Stimulated activated CD4-positive, alpha-beta T cell treated with anti-CD3 and anti-CD28 coated beads, Interleukin-12 subunit alpha, Interleukin-12 subunit beta, amount 100 ng/mL, for 24 hours (primary cell): ENCODE measurements at places on chromosomes 5 and 9.

GRCh38 chr9:17764306-17764705 lies 185.4 kb downstream of the SH3GL2 start:
- DNase-seq = no peak

DNA sequence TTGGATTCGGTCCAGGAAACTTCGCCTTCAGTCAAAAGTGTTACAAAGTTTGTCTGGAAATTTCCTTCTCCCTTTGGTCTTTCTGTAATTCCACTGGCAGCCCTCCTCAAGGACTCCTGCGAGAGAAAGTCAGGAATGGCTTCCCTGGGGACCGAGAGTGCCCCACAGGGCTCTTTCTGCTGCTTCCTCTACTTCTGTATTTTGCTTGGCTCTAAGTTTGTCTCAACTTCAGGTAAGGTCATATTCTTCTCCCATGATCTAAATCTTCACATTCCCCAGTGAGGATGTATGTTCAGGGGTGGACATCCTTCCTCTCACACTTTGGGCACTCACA lies 10.3 kb upstream of the RIOK2 start:
- no peak for DNase-seq

GRCh38 chr9:135139366-135139959 lies 52.0 kb downstream of the OLFM1 start:
- DNase-seq = no peak

DNA sequence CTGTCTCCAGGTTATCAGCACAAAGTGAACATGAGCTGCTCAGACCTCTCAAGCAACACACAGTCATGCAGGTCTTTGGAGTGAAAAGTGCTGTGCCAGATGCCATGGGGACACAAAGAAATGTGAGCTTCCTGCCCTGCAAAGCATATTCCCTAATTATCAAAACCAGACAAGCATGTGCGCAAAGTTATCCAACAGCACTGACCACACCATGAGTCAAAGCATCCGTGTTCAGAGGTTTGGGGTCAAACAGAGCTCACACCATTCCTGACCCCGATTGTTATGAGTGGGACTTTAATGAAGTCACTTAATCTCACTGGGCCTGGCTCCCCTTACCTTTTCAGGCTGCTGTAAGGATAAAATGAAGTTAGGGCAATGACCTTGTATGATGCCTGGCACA lies 138.5 kb downstream of the SLIT3 start:
- DNase-seq = no peak

DNA sequence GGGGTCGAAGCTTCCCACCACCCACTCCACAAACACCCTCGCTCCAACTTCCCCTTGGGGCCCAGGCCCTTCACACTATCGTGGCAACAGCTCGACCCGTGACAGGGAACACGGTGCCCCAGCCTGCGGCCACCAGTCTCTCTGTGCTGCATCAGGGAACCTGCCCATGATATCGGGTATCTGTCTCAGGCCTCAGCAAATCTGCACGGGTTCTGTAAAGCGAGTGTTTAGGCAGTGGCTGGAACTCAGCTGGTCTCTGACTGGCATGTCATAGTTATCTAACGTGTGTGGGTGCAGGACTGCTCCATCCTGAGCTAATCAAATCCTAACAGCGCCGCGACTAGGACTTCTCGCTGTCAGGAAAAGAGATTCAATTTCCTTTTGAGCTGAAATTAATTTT lies 42.9 kb downstream of the DBH start:
- no peak for DNase-seq

DNA sequence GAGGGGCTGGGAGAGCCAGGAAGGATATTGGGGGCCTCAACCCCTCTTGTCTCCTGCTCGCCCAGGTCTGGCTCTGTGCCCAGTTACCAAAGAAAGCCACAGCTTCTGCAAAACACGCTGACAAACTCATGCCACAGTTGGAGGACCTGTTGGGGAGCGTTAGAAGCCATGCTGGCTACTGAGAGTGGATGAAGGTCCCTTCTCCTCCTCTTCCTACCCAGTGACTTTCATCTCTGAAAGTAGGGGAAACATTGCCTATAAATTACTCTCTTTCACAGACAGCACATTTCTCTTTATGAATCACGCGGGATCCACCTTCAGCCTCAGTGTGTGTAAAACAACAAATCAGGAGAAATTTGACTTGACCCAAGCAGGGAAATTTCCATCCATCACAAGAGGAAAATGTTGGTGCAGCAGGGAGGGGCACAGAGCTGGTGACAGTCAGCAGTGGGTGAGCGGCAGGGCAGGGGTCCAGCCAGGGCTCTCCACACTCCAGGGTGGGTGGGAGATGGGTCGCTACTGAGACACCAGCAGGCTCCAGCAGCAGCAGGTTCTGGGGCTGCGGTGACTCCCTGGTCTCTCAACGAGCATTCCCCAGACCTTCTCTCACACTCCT lies 181.9 kb downstream of the FGF18 start:
- peak; percentile 12 for DNase-seq

GRCh38 chr9:21542787-21543186 lies 60.7 kb upstream of the IFNE start:
- DNase-seq = no peak

DNA sequence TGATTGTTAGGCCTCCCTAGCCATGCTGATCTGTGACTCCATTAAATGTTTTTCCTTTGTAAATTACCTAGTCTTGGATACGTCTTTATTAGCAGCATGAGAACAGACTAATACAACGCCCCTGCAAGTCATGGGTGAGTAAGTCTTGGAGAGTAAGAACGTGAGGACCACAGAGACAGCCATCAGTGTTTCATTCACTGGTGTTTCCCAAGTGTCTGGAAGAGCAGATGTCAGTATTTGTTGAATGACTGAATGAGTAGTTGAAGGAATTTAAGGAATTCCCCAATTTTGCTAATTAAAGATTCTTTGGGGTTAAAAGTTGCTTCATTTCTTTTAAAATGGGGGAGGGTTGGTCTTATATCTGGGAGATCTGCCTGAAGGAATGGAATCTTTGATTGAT lies 178.8 kb downstream of the TRIO start:
- no peak for DNase-seq

- no peak for DNase-seq
Measured at GRCh38 chr9:79807971-79808370, 236.2 kb downstream of the TLE4 start.

GRCh38 chr9:124725068-124725452 lies 46.1 kb downstream of the NR6A1 start:
- no peak for DNase-seq

GRCh38 chr5:143393524-143393923 lies 10.0 kb downstream of the NR3C1 start:
- no peak for DNase-seq

GRCh38 chr9:104784098-104784497 lies 20.2 kb downstream of the NIPSNAP3B start:
- no peak for DNase-seq

- no peak for DNase-seq
Measured at GRCh38 chr5:117562647-117563046, 988.0 kb upstream of the SEMA6A start.

- DNase-seq = no peak
Measured at GRCh38 chr5:110896901-110897300, 158.1 kb downstream of the SLC25A46 start.
